SJCRH30 (cell line): ENCODE measurements at places on chromosomes 13 and 19.

DNA sequence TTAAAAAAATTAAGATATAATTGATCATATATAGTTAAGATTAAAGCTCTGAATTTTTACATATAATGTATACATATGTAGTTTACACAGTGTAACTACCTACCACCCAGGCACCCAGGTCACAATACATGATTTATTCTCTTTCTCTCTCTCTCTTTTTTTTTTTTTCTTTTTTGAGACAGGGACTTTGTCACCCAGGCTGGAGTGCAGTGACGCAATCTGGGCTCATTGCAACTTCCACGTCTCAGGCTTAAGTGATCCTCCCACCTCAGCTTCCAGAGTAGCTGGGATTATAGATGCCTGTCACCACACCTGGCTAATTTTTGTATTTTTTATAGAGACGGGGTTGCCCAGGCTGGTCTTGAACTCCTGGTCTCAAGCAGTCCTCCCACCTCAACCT is 18.8 kb upstream of the CLASRP start:
- DNase-seq, result no peak

- DNase-seq, result no peak
Observed at GRCh38 chr19:53461866-53462265, 5.7 kb upstream of the ZNF813 start.

DNA sequence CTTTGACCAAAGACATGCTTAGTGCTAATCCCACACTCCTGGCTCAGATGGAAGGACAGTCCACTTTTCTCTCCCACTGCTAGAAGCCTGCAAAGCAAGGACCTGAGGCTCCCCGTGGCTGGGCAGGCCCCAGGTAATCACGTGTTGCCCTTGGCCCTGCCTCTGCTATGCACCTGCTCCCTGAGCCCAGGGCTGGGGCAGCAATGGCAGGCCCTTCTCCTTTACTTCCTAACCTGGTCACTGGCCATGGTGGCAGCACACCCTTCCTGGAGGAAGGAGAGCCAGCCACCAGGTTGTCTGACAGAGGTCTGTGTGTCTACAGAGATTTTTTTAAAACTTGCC is 27.9 kb upstream of the ZNF492 start:
- no peak for DNase-seq

GRCh38 chr13:48896312-48896711 is 79.4 kb upstream of the FNDC3A start:
- DNase-seq, result peak; percentile 12

DNA sequence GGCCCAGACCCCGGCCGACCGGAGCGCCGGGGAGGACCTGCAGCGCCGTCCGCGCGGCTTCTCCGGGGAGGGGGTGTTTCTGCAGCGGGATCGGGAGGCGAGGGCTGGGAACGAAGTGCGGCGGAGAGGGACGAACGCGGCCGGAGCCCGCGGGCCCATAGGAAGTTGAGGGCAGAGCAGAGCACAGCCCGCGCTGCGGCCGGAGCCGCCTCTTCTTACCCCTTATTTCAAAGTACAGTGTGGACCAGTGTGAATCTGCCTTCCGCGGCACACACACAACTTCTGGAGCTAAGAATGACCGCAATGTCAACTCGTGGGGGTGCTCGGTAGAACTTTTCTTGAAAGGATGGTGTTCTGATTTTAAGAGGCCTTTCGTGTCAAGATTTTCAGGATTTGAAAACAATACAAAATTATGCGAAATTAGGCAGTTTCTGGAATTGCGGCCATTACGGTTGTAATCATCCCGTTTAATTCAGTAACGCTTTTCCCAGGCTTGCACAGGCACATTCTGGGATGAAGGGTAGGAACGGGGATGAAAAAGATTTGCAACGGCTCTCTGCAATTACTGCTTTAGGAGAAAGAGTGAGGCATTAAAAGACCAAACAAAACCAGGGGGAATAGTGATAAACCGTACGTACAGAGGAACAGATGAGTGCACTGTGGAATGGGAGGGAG is 821 bp downstream of the TDRD3 start:
- DNase-seq, result peak; percentile 76

- DNase-seq, result no peak
Observed at GRCh38 chr13:109783447-109783814, 3.0 kb downstream of the IRS2 start.

DNA sequence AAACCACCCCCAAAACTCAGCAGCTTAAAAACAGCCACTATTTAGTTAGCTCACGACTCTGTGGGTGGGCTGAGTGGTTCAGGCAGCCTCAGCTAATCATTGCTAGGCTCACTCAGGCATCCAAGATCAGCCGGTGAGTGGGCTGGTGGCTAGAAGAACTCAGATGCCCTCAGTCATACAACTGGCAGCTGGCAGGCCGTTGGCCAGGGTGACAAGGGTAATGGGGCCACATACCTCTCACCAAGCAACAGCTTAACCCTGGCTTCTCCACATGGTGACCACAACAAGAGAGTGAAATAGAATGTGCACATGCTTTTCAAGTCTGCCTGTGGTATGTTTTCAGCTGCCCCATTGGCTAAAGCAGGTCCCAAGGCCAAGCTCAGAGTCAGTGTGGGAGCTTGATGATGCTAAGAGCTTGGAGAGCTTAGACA is 435.4 kb upstream of the TSHZ3 start:
- peak; percentile 86 for DNase-seq

DNA sequence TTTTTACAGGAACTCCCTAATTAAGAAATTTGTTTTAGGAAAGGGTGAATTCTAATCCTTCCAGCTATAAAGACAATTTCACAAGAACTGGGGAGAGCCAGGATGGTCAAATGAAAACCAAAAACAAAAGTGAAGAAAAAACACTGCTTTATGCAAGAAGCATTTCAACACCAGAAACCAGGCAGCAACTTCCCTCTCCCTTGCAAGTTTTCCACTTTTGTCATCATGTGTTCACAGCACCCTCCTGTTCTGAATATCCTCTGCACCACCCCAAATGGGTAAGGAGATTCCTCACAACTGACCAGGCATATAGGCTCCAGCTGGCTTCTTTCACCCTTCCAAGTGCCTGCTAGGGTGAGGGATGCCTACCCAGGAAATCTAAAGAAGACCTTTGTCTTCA is 328.1 kb downstream of the TBC1D4 start:
- DNase-seq, result no peak

DNA sequence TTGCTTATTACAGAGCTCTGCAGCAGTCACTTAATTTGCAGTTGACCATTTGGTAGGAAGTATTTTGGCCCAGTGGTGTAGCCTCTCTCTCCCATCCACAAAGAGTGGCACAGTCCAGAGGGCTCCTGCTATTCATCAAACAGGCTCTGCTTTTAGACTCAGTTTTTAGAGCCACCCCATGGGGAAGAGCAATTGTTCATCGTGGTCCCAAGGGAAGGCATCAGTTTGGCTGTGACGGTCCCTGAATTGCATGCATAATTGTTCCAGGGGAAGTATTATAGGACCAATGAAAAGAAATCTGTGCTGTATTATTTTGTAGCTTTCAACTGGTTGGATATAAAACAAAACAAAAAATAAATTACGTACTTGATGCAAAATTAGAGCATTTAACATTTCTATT is 799.0 kb downstream of the DACH1 start:
- peak; percentile 5 for DNase-seq

DNA sequence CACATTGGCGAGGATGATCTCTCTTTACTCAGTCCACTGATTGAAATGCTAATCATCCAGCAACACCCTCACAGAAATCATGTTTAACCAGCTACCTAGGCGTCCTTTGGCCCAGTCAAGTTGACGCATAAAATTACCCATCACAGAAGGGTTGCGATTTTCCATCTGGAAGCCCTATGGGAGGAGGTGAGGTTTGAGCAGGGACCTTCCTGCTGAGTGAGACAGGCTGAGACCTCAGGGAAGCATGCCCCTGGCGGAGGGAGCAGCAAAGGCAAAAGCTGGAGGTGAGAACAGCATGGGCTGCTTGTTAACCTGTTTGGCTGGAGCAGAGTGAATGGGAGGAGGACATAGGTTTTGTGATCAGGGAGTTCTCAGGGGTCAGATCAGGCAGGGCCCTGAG is 7.3 kb downstream of the TTC9B start:
- no peak for DNase-seq
